ENCODE measurements at places on chromosomes 16 and 17.
A peak's percentile ranks its signal among the peaks of the same experiment; 100 is the strongest.

DNA sequence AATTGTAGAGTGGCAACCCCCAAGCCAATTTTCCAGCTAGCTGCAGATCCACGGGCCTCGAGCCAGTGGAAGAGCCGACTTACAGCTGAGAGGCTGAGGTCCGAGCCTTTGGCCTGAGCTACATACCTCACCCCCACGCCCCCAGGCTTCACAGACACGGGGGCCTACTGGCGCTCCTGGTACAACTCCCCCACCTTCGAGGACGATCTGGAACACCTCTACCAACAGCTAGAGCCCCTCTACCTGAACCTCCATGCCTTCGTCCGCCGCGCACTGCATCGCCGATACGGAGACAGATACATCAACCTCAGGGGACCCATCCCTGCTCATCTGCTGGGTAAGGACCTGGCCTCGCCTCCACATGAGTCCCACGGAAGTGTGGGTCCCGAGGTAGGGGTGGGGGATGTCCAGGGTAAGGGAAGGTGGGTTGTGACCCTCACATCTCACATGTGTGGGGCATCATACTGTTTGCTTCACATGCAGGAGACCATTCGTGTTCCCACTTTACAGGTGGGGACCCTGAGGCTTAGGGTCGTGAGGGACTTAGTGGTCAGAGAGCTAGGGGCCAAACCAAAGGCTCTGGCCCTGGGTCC is 3.4 kb downstream of the ACE start:
- DNase-seq, result no peak

- DNase-seq, result no peak
Observed at GRCh38 chr16:23114131-23114904, 34.9 kb downstream of the USP31 start.

- peak; percentile 47 for DNase-seq
Observed at GRCh38 chr16:23060458-23061320, 88.6 kb downstream of the USP31 start.

GRCh38 chr17:78748730-78749317 is 33.2 kb downstream of the CYTH1 start:
- DNase-seq, result no peak

DNA sequence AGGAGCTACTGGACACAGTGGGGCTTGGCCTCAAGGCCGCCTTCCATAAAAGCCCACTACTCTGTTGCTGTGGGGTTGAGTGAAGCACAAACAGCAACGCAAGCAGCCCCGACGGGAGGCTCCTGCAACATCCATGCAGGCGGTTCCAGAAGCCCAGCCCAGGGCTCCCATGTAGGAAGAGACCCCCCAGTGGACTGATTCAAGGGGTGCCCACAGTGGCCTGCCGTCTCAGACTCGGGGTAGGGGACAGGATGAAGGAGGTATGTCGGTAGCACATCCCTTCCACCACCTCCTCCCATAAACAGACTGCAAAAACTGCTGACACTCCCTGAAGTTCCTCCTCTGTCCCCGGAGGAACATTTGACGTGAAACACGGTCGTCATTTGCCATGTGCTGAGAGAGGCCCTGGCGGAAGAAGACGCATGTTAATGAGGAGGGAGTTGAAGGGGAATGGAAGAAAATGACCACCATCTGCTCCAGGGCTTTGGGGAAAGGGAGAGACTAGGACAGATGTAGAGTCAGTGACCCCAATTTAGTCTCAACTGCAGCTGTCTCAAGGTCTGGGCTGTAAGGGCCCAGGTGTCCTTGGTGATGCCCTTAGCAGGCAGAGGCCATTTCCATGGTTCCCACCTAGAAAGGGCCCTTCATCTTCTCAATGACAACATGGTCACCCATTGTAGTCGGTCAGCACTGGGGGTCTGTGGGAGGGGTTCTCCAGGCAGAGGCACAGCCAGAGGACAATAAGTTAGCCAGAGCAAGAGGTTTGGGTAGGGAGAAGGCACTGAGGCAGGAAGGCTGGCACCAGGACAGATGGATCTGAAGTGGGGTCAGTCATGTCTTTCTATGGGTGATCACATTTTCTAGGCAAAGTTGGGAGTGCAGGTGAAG is 200.6 kb downstream of the CPPED1 start:
- no peak for DNase-seq

- DNase-seq, result no peak
Observed at GRCh38 chr17:17341452-17341851, 38.3 kb downstream of the NT5M start.

DNA sequence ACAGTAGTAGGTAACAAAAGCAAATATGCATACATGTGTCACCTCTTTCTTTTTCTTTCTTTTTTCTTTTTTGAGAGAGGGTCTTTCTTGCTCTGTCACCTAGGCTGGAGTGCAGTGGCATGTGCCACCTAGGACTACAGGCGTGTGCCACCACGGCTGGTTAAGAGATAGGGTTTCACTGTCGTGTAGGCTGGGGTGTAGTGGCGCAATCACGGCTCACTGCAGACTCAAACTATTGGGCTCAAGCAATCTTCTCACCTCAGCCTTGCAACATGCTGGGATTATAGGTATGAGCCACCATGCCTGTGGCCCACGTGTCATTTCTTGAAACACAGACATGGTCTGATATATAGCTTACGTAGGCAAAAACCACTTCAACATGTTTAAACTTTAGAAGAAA is 397.7 kb upstream of the PMFBP1 start:
- DNase-seq, result no peak

DNA sequence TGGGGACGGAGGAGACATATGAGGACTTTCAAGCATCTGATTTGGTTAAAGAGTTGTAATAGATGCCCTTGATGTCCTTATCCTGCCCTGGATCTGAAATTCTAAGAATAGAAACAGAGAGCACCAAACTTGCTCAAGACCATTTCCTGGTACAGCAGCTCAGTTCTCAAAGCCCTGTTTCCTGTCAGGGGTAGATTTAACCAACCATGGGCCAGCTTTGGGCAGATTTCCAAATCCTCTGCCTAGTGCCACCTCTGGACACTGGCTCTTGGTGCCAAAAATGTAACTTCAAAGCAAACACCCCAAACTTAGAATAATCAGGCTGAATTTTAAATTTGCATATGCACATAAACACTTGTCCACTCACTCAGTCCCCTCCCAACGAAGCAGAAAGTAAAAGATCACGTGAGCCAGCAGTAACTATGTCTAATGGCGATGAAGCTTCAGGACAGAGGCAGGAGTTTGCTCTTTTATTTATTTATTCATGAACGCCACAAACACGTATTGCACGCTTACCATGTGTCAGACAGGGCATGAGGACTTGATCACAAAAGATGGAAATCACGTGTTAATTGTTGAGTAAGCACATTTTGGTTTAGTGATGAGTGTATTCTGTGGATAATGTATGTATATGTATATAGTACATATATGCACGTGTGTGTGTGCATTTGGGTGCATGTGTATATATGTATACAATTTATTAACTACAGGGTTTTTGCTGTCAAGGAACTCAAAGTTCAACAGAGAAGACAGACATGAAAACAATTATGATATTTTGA is 23.1 kb upstream of the SDK2 start:
- no peak for DNase-seq

GRCh38 chr16:89013111-89013510 is 36.1 kb upstream of the CBFA2T3 start:
- DNase-seq, result no peak

GRCh38 chr16:84720177-84720579 is 20.4 kb downstream of the USP10 start:
- DNase-seq, result no peak

DNA sequence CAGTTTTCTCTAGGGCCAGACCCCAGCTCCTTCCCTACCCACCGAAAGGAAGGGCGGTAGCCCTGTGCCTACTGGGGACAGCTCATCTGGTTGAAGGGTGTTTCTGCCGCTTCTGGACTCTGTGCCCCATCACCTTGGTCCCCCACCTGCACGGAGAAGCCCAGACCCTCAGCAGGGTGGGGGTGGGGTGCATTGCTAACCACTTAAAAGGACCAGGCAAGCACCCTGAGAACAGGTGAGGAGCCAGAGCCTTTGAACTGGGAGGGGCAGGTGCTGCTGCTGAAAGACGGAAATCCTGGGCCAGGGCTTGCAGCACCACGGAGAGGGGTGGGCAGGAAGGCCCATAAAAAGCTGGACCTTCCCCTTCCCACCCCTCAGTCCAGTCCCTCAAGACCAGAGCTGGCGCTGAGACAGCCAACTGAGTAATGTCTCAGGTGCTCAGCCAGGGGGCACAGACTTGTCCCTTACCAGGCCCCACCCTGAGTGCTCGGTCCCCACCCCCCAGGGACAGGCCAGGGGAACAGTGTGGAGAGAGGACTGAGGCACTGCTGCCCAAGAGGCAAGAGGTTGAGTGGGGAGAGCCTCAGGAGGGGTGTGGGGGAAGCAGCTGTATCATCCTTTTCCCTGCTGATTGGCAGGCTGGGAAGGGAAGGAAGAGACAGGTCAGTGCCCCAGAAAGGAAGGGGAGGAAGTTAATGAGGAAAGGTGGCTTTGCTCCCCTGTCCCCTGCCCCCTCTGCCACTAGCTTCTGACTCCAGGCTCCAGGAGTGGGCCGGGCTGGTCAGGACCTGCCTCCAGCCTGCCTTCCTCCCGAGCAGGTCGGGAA is 10.9 kb upstream of the SP2 start:
- no peak for DNase-seq

- no peak for DNase-seq
Observed at GRCh38 chr16:50836121-50836621, 94.3 kb downstream of the CYLD start.

DNA sequence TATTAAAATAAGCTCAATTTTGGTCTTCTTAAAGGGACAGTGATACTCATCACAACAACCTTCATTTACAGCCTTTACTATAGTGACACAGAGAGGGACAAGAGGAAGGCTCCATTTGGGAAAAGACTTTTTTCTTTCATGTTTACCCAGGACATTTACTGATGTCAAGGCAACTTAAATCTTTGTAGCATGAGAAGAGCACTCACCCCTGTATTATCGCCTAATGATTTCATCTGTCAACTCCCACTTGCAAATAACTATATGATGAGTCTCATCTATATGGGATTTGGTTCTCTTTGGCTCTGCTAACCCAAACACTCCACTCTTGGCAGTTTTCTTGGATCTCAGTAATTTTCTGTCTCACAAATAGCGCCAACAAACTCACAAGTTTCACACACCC is 24.1 kb downstream of the BLMH start:
- no peak for DNase-seq

GRCh38 chr16:49623501-49624266 is 232.2 kb downstream of the ZNF423 start:
- DNase-seq, result no peak

All from AG04450 (cell line).